NCI-H526 (cell line): ENCODE measurements at places on chromosomes 1 and 21.

- no peak for DNase-seq
These were observed 9.2 kb upstream of the GADD45A start for GRCh38 chr1:67675800-67676199.

- no peak for DNase-seq
These were observed 24.2 kb downstream of the ERG start for GRCh38 chr21:38474124-38474523.

DNA sequence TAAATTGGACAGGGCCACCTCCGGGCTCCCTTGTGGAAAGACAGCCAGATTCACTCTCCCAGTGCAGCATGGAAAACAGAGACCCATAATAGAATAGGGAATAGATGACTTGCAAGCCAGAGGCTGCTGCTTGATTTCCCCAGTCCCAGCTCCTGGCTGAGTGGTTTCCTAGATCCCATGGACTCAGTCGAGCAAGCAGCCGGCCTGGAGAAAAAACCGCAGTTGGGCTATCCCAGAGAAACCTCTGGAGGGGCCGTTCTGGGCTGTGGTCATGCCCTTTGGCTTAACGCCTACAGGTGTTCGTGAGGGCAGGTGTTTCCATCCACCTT is 61.7 kb downstream of the ELK4 start:
- DNase-seq, result no peak

GRCh38 chr1:3432306-3432705 is 22.2 kb upstream of the ARHGEF16 start:
- DNase-seq, result no peak

- no peak for DNase-seq
These were observed 2110.6 kb downstream of the MRPL39 start for GRCh38 chr21:23496729-23497128.

- no peak for DNase-seq
These were observed 502.7 kb downstream of the NUF2 start for GRCh38 chr1:163824490-163824889.

GRCh38 chr1:162699366-162699765 is 67.1 kb downstream of the DDR2 start:
- no peak for DNase-seq

DNA sequence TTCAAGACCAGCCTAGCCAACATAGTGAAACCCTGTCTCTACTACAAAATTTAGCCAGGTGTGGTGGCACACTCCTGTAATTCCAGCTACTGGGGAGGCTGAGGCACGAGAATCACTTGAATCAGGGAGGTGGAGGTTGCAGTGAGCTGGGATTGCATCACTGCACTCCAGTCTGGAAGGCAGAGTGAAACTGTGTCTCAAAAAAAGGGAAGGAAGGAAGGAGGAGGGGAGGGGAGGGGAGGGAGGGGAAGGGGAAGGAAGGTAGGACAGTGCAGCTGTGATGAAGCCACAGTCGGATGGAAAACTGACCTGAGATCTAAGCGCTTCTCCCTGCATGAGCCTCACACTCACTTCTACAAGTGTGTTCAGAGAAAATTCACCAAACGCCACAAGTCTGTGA is 22.0 kb upstream of the FHAD1 start:
- no peak for DNase-seq

- DNase-seq, result no peak
These were observed 73.1 kb downstream of the GREM2 start for GRCh38 chr1:240538776-240539430.

DNA sequence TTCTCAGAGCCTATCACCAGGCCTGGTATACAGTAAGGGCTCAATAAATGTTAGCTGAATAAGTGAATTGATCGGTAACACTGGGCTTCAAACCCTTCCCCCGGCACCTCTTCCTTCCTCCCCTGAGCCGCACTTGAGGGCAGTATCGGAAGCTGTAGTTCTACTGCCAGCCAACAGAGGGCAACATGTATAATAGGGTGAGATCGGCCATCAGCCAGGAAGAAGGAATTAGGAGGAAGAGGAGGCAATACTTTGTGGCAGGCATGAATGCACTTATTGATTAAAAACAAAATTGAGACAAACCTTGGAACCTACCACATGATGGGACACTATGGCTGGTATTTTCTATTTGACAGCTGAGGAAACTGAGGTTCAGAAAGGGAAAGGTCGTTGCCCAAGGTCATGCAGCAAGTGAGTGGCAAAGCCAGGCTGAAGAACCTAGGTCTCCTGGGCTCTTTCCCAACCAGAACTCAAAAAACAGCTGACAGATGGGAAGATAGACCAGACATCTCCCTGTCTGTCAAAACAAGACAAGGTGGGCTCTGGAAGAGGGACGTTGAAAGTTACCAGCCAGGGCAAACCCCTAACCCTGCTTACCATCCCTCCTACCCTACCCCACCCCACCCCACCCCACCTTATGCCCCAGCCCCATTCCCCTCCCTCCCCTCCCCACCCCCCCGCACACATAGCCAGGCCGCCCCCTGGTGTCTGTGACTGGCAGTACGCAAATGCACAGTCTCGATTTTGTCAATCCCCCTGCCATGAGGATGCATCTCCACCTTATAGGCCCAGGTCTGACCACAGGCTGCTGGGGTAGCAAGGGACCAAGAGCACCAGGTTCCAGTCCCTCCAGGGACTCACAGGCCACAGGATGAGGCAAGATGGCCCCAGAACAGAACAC is 107.3 kb upstream of the RUNX3 start:
- DNase-seq, result peak; percentile 47
